Suprapubic skin (tissue), 4 donors: ENCODE measurements at places on chromosomes 1 and 21. TPM values are rescaled to one million over a fixed set of nuclear protein-coding genes. Genes with fewer than 3 reads are reported as not detected.

Gene PHC2
- total RNA-seq, result 78.9 TPM

Gene PDZK1
- 2.6 TPM for total RNA-seq

Gene UROD
- total RNA-seq, result 65.9 TPM

Gene MYOG
- total RNA-seq, result not detected

Gene RBP7
- total RNA-seq, result 13.0 TPM

Gene CRYAA
- total RNA-seq, result not detected

Gene MATN1
- total RNA-seq, result not detected

Gene PLEKHO1
- 10.2 TPM for total RNA-seq

Gene VASH2
- not detected for total RNA-seq

Gene C1orf210
- 14.6 TPM for total RNA-seq
